EL (cell line): ENCODE measurements at places on chromosomes 6 and 20.

GRCh38 chr6:138307816-138308730, 69.6 kb upstream of the SMIM28 start:
- peak; percentile 55 for DNase-seq

- DNase-seq, result peak; percentile 70
These were observed 5.7 kb upstream of the PLN start for GRCh38 chr6:118542184-118542952.

- DNase-seq, result peak; percentile 89
These were observed 18.5 kb upstream of the DCBLD1 start for GRCh38 chr6:117463762-117464665.

DNA sequence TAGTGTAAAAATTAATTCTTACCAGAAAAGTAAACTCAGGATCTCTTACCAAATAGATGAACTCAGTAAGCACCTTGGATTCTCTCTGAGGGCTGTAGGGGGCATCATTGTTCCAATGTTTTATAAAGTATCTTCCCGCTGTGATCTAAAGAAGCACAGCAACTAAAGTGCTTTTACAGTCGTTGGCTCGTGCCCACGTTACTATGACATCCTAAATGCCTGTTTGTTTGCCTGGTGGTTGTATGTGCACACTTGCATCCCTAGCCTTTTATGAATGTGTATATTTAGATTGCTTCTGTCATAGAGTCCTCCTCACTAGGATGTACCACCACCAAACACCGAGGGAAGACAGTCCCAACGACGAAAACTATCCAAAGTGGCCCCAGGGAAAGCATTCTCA, 34.5 kb downstream of the SLX4IP start:
- DNase-seq, result peak; percentile 74

DNA sequence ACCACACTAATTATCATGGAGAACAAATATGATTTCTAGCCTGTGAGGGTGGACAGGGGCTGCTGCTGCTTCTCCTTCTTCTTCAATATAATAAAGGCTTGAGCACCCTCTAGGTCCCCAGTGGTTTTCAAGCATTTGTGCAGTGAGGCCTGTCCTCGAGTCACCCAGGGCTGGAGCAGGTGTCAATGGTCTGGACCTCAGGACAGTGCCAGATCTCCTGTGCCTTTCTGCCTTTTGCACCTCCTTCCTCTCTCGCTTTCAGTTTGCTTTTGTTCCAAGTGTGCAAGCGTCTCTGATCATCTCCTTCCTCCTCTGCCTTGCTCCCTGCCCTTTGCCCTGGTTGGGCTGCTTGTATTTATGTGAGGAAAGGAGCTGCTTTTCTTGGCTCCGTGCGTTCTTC, 152.2 kb upstream of the SYNDIG1 start:
- DNase-seq, result no peak
